Stimulated activated CD4-positive, alpha-beta T cell treated with anti-CD3 and anti-CD28 coated beads, Interleukin-4, amount 100 ng/mL, for 1 hour (primary cell): ENCODE measurements at places on chromosomes 7 and 10.

DNA sequence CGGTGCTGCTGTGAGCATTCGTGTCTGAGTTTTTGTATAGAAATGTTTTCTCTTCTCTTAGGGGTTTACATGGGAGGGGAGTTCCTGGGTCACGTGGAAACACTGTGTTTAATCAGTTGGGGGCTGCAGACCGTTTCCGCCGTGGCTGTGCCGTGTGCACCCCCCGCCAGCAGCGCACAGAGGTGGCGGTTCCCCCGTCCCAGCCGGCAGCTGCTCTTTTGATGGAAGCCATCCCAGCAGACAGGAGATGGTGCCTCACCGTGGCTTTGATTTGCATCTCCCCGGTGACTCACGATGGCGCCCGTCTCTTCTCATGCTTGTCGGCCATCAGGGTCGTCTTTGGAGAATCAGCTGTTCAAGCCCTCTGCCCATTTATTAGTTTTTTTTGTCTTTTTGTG is 34.9 kb upstream of the FOXL3 start:
- DNase-seq: no peak

DNA sequence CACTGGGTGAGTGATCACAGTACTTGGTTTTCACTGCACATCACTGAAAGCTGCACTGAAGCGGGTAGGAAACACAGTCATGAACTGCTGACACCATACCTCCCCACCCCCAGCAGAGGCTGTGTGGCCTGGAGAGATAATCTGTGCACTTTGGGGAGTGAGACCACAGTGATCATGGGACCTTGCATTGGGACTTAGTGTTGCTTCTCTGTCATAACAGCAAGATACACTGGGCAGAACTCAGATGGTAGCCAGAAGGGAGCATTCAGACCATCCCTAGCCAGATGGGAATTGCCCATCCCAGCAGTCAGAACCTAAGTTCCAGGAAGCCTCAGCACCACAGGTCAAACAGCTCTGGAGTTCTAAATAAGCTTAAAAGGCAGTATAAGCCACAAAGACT is 346.4 kb upstream of the TMEM229A start:
- no peak for DNase-seq

- DNase-seq: no peak
Observed at GRCh38 chr7:125423458-125424155, 494.0 kb upstream of the POT1 start.

DNA sequence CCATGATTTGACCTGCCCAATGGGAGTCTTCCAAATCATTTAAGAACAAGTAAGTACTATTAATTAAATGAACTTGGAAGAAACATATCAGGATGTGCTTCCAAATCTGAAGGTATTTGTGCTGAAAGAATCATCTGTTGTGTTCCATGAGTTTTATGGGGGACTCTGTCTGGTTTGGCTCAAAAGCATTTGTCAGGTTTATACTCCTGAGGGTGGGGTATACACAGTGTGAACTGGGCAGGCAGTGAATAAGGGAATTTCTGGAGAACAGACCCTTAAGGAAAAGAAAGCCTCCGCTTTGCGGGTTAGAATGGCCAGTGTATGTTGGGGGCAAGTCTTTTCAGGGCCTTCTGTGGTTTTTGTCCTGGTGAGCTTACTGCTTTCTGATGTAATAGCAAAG is 29.9 kb downstream of the TCF7L2 start:
- DNase-seq: no peak

DNA sequence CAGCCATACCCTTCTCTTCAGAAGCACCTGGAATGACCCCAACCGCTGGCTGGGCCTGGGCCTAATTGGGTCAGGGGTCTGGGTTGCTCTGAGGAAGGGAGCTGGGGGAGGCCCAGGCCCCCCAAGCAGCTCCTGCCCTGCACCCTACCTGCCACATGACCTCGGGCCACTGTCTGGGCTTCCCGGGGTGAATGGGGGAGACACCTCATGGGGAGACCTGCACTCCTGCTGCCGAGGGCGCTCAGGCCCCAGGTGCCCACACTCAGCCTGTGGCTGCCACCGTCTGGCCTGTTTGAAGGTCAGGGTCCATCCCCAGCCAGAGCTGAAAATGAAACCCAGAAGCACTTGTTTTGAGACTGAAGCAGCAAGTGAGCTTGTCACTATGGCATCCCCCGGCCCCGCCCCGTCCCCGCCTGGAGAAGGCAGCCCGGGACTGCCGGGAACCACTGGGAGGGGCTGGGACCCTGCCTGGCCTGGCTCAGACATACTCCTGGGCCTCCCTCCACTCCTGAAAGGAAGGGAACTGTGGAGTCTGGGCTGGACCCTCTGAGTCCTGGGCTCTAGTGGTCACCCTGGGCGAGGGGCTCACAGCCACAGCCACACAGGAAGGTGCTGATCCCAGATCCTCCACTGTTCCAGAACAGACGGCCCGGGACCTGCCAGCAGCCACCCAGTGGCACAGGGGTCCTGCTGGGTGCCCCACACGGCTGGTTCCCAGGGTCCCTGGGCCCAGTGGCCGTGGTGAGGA is 7.4 kb upstream of the MICALL2 start:
- DNase-seq: no peak

- DNase-seq: no peak
Observed at GRCh38 chr10:114933588-114933987, 4.4 kb upstream of the TRUB1 start.

DNA sequence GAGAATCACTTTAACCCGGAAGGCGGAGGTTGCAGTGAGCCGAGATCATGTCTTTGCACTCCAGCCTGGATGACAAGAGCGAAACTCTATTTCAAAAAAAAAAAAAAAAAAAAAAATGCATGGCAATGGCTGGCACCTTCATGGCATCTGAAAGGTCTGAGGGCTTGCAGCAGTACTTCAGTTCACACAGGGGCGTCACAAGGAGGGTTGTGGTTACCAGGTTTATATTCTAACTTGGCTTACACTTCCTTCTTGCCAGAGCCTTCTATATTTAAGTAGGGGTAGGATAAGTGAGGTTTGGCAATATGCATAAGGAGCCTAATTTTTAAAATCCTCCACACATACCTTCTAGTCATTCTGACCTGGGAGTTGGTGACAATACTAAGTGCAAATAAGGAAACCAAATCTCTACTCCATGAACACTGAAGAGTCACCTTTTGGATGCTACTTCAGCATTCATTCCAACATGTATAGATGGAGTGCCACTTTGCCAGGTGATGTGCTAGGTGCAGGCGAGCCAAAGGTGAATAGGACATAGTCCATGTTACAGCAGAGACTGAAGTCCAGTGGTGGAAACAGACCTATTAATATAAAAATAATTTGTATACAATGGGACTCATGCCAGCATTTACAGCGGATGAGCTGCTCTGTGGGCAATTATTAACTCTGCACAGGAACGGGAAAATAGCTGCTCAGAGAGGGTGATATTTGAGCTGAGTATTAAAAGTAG is 57.8 kb upstream of the PDCD4 start:
- DNase-seq: no peak
